NCI-H446 treated with DMSO at 0.1 percent for 48 hours (cell line): ENCODE measurements at places on chromosomes 12 and 14.

DNA sequence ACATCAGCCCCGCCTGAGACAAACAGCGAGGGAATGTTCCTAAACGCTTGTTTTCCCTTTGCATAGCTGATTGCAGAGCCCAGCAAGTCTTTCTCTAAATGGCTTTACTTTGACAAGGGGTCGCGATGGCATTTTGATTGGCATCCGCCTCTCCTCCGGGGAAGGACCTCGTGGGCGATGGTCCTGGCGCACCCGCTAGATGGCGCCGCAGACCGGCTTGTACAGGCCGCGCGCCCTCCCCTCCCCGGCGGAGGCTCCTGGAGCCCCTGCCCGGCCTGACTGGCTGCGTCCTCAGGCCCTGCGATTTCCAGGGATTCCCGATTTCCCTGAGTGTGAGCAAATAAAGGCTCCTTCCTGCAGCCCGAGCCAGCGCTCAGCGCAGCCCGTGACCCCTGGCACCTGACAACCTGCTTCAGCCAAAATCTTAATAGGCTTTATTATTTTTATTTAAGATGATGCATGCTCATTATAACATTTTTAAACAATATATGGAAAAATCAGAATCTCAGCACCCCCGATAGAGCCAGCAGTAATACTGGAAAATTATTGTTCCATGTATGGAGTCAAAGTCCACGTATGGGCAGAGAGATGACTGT, 468.3 kb downstream of the AACS start:
- no peak for DNase-seq

GRCh38 chr14:61934385-61934784, 172.2 kb downstream of the SNAPC1 start:
- DNase-seq, result no peak

GRCh38 chr12:47636908-47637780, 68.7 kb downstream of the RPAP3 start:
- DNase-seq, result no peak

DNA sequence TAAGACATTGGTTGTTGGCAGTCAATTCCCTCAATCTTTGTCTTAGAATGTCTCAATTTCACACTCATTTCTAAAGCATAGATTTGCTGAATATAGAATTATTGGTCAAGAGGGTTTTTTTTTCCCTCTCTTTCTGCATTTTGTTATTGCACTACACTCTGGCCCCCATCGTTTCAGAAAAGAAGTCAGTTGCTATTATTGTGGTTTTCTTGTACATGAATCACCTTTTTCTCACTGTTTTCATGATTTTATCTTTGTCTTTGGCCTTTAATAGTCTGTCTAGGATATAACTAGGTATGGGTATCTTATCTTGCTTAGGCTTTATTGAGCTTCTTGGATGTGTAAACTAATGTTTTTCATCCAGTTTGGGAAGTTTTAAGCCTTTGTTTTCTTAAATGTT, 194.3 kb upstream of the DAAM1 start:
- DNase-seq, result no peak

GRCh38 chr14:101876555-101876938, 87.8 kb upstream of the DYNC1H1 start:
- DNase-seq, result no peak

DNA sequence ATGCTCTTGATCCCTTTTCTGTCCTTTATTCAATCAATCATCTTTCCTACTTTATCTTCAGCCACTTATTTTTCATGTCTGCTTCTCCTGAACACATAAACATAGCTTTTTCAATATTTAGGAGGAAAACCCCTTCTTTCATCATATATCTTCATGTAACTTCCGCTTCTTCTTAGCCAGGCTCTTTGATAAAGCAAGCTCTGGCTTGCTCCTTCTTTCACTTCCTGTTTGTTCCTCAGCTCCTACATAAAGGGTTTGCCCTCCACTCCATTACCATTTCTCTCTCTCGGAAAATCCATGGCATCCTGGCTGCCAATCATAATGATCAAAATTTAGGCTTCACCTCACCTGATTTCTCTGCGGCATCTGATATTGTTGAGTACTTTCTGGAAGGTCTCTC, 33.7 kb upstream of the HELB start:
- DNase-seq, result no peak

DNA sequence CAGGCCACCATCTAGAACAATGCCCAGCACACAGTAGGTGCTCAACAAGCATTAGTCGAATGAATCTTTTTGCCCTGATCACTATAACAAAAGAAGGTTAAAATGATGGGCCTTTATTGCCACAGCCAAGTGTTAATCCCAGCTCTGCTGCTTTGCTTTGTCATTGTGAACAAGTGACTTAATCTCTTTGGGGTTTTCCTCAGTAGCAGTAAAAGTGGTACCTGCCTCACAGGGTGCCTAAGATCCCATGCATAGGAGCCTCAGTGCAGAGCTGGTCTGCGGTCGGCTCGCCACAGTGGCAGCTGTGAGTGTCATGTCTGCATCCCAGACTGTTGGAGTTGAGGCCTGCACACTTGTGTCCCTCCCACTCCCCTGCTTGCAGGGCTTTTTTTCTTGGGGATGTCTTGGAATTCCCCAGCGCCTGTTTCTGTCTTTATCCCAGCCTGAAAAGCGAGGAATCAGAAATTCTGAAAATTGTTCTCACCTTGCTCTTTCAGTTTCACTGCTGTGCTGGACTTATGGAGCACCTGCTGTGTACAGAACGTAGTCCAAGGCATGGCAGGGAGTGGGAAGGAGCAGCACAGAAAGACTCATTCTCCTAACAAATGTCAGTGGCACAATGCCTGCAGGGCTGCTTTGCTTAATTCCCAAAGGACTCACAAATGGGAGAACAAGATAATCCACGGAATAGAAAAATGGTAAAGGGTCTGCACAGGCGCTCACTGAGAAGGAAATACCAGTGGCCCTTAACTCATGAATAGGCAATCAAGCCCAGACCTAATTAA, 90.8 kb downstream of the EML1 start:
- DNase-seq, result no peak

DNA sequence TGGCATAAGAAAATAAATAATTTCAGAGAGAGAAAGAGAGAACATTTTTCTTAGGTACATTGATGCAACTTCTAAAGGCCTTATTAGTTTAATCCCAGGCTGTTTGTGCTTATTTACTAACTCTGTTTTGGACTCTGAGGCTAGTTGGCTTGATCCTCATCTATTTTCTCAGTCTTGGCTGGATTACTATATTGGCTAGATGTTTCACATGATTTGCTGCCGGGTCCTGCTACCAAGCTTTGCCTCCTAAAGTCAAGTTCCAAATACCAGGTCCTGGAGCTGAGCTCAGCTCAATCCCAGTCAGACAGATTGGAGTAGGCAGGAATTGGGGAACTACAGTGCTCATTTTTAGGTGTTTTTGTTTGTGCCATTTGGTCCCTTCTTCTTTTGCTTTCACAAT, 340.8 kb downstream of the BCAT1 start:
- no peak for DNase-seq

DNA sequence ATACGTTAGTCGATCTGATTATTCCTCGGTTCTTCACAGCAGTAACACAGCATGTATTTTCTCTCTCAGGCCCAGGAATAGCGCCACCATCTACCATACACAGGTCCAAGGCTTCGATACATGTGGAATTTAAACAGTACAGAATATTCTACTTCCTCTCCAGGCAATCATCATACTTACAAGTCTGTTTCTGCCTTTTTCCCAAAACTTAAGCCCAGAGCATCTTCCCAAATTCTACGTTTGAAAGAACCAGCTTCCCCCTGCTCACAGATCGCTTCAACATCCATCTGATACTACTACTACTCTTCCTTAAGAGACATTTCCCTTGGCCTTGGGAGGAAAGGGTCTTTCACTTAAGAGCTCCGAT, 626 bp downstream of the TXNDC16 start:
- DNase-seq, result no peak

DNA sequence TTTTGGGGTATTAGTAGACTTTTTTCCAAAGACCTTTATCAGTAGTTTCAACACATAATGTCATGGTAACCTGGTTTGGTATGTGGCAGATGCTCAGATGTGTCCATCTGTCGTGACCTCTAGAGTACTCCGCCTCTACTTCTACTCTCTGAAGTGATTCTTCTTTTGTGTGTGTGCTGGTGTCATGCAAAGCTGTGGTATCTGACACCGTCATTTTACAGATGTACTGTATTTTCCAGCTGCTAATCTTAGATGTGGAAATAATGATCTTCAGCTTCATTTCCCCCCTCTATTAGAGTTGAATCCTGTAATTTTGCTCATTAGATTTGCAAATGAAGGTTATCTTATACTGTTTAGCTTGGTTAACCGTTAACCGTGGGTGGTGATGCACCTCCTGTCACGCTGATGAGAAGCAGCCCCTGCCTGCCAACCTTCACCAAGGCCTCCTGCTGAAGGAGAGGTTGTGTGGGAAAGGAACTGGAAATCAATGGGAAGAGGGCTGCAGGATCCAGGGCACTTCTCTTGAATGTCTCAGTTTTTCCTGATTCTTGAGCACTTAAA, 222.4 kb upstream of the AMIGO2 start:
- DNase-seq, result no peak

GRCh38 chr12:2970744-2971143, 11.5 kb downstream of the TEAD4 start:
- no peak for DNase-seq

DNA sequence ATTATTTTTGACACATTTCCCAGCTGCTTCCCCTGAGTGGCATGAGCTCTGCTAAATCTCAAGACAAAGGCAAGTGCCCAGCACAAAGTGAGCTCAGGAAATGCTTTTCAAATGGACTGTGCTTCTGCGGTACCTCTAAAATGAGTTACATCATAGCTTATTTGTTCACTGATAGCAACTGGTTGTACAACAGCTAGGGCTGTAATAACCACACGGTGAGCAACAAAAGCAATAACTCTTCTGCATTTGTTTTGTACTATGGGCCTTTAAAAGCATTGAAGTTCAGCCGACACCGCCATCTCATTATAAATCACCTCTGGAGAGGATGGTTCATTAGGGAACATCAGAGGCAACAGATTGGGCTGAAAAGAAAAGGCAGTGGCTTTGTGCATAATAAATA, 475.0 kb downstream of the GLT1D1 start:
- DNase-seq, result no peak

- DNase-seq, result no peak
These were observed 210.8 kb upstream of the NPAS3 start for GRCh38 chr14:32727832-32728231.

GRCh38 chr12:114799574-114800487, 115.9 kb upstream of the TBX3 start:
- no peak for DNase-seq

- DNase-seq, result no peak
These were observed 5.3 kb downstream of the DYRK4 start for GRCh38 chr12:4567073-4567881.

- DNase-seq, result no peak
These were observed 78.1 kb downstream of the C14orf132 start for GRCh38 chr14:96117101-96117897.

DNA sequence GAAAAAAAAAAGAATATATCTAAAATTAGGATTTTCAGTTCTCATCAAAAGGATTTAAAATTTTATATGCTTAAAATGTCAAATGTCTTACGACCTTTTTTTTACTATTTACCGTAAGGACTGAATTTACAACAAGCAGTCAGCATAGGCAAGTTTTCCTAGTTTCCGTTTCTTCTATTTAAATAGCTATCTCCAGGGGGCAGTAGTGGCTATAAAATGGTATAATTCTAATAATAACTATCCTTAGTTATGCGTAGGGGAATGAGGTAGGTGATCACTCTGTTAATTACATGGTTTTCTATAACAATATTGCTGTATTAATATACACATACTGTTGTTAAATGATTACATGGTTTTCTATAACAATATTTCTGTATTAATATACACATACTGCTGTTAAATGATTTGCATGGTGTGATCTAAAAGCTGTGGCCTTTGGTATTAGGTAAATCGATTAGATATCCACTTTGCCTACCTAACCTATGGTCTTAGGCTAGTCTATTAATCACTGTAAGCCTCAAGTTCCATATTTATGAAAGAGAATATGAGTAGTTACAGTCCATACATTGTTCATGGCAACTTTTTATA, 217.7 kb upstream of the PDZRN4 start:
- no peak for DNase-seq

- DNase-seq, result no peak
These were observed 1.0 kb downstream of the SMARCD1 start for GRCh38 chr12:50086148-50086547.

- no peak for DNase-seq
These were observed 19.3 kb upstream of the CLEC2D start for GRCh38 chr12:9650151-9650576.

- no peak for DNase-seq
These were observed 245.7 kb downstream of the FUT8 start for GRCh38 chr14:65658202-65658601.

GRCh38 chr12:50507930-50508329, 3.1 kb downstream of the DIP2B start:
- no peak for DNase-seq

DNA sequence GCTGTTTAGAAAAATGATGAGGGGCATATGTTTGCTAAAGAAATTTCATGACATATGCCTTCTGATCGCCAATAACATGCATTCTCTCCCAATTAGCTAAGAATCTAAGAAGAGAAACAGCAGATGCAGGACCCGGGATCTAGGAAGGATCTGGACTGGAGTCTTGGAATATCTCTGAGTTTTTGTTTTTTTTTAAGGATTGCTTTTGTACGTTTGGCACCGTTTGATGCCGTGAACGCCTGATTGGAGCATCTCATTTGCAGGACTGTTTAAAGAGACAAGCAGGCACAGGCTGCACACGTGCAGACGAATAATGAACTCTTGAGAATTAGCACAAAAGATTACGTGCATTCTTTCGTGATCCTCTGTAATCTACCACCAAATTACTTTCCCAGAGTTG, 13.6 kb downstream of the EML1 start:
- DNase-seq, result peak; percentile 79

DNA sequence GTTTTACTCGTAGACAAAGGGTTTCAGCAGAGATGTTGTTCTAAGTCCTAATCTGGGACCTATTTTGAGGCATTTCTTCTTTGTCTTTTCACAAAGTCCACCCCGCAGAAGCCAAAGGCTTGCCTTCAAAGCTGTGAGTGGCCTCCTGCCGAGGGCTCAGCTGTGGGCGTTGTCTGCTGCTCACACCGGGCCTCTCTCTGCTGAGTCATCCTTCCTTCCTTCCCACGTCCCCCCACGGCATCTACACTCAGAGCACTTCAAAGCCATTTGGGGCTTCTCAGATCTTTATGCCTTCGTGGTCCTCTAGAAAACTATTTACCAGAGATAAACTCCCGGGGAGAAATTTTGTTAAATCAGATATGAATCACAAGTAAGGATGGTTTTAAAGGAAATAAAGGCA, 115.9 kb upstream of the TMPO start:
- DNase-seq, result no peak
